IMR-90 (cell line): ENCODE measurements at places on chromosomes 3 and 15. TPM values are rescaled to one million over a fixed set of nuclear protein-coding genes. Genes with fewer than 3 reads are reported as not detected.

The EXD1 gene
- total RNA-seq, result not detected in 2 replicates

DNA sequence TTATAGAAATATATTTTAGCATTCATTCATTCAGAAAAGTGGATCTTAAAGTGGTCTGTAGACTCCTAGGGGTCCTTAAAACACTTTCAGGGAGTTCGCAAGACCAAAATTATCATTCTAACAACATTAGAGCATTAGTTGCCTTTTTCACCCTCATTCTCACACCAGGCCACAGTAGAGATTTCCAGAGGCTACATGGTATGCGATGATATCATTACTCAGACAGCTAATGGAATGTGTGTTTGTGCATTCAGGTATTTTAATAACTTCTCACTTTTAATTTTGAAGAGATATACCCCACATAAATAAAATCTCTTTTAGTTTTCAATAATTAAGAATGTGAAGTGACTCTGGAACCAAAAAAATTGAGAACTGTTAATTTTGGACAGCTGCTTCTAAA lies 206.9 kb downstream of the NSUN3 start:
- no peaks in the 10 kb centered on the region for H3K36me3 ChIP-seq
- no peaks in the 10 kb centered on the region for H3K27me3 ChIP-seq
- no peak overlapping the region for H3K27ac ChIP-seq
- no peak for DNase-seq
- H3K4me1 ChIP-seq, result no peaks in the 10 kb centered on the region

The SLC33A1 gene
- 32.4 and 34.4 TPM in 2 replicates for total RNA-seq

The EFCC1 gene
- not detected in 2 replicates for total RNA-seq

The CCDC39 gene
- total RNA-seq, result not detected in 2 replicates

The MYO5A gene
- 65.3 and 69.2 TPM in 2 replicates for total RNA-seq

DNA sequence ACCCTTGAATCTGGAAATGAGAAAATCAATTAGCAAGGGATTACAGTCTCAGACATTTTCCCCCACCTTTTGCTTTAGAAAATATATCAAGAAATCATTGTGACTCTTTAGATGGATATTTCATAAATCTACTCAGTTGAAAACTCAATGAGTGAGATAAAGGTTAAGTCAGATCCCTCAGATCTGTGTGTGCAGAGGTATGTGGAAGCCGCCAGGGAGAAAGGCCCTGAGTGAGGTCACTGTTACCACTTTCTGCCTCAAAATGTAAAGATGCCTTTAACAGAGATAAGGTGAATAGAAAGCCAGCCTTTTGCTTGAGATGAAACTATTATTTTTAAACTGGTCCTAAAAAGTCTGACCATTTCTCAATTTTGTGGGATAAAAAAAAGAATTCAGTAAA lies 225.6 kb upstream of the HES1 start:
- H3K4me1 ChIP-seq, result no peaks in the 10 kb centered on the region
- no peak overlapping the region for H3K27ac ChIP-seq
- H3K36me3 ChIP-seq, result no peaks in the 10 kb centered on the region
- peaks cover 20% of the 10 kb centered on the region for H3K27me3 ChIP-seq

GRCh38 chr3:100437721-100438622 lies 36.6 kb downstream of the LNP1 start:
- H3K4me1 ChIP-seq, result no peaks in the 10 kb centered on the region
- H3K4me3 ChIP-seq, result no peak overlapping the region
- no peaks in the 10 kb centered on the region for H3K27me3 ChIP-seq
- H3K36me3 ChIP-seq, result no peaks in the 10 kb centered on the region
- no peak for DNase-seq

GRCh38 chr3:195551381-195551978 lies 8.4 kb upstream of the PPP1R2 start:
- no peak overlapping the region for H3K4me3 ChIP-seq
- H3K4me1 ChIP-seq, result no peaks in the 10 kb centered on the region
- H3K36me3 ChIP-seq, result no peaks in the 10 kb centered on the region
- H3K27ac ChIP-seq, result no peak overlapping the region
- H3K27me3 ChIP-seq, result peaks cover 25% of the 10 kb centered on the region
- no peak for DNase-seq

- no peak overlapping the region for H3K27ac ChIP-seq
- peak; percentile 38 for DNase-seq
- no peaks in the 10 kb centered on the region; the same call in 1 of the 2 replicates for H3K4me1 ChIP-seq
- peak overlapping the region; percentile 43 for H3K4me3 ChIP-seq
- H3K36me3 ChIP-seq, result no peaks in the 10 kb centered on the region
Measured at GRCh38 chr3:115512565-115513415, 110.5 kb upstream of the GAP43 start.

DNA sequence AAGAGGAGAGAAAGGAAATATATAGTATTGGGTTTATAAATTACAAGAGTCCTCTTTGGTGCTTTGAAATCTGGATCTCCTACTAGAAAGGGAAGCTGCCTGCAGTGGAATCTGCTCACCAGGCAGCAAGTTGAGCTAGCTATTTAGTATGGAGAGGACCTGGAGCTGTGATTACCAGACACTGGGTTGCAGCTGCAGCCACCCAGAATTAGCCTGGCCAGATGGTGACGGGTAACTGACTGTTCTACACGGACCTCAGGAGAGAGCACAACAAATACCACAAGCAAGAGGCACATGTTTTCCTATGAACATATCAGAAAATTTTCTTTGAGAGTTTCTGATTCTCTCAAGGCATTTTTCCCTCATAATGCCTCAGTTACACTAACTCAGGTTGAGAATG lies 46.5 kb downstream of the SYNPR start:
- no peaks in the 10 kb centered on the region for H3K36me3 ChIP-seq
- no peak for DNase-seq
- no peaks in the 10 kb centered on the region for H3K27me3 ChIP-seq
- no peak overlapping the region for H3K4me3 ChIP-seq

DNA sequence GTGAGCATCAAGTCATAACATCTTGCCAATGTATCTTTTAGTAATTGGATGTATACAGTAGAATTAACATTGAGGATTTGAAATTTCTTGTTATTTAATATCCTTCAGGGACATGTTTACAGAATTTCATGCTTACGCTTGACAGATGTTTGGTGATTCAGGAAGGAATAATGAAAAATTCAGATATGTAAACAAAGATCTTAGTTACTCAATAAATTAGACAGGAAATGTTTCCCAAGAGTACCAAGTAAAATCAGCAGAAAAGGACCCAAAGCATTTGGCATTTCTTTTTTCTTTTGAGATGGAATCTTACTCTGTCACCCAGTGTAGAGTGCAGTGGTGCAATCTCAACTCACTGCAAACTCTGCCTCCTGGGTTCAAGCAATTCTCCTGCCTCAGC lies 4.7 kb upstream of the COL6A5 start:
- H3K27me3 ChIP-seq, result peaks cover 2% of the 10 kb centered on the region; the same call in 1 of the 2 replicates
- DNase-seq, result no peak
- H3K4me3 ChIP-seq, result no peak overlapping the region
- H3K27ac ChIP-seq, result no peak overlapping the region

- peaks cover 49% of the 10 kb centered on the region for H3K36me3 ChIP-seq
- H3K4me3 ChIP-seq, result no peak overlapping the region
- DNase-seq, result no peak
- peaks cover 3% of the 10 kb centered on the region; the same call in 1 of the 2 replicates for H3K4me1 ChIP-seq
Measured at GRCh38 chr3:47418167-47419082, 37.6 kb downstream of the PTPN23 start.

DNA sequence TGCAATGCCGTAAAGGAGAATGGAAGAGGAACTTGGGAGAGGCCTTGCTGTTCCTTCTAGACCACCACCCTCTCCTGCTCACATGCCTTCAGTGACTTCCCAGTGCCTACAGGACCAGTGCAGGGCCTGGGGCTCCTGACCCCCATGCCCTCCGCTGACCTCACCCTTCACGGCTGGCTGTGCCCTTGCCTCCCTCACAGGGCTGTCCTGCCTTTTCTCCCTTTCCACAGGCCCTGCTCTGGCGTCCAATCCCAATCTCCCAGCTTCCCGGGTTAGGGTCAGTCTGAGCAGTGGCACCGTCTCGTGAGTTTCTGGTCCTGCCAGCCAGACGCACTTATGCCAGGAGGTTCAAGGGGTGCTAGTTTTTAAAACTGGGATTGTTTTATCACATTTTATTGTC lies 110.4 kb downstream of the WNT7A start:
- H3K27ac ChIP-seq, result no peak overlapping the region
- DNase-seq, result no peak
- H3K36me3 ChIP-seq, result no peaks in the 10 kb centered on the region

GRCh38 chr3:193132964-193133363 lies 108.1 kb upstream of the PLAAT1 start:
- no peaks in the 10 kb centered on the region for H3K27me3 ChIP-seq
- no peaks in the 10 kb centered on the region for H3K4me1 ChIP-seq
- H3K4me3 ChIP-seq, result no peak overlapping the region
- H3K36me3 ChIP-seq, result no peaks in the 10 kb centered on the region
- H3K27ac ChIP-seq, result no peak overlapping the region

- DNase-seq, result no peak
- H3K27ac ChIP-seq, result no peak overlapping the region
- no peaks in the 10 kb centered on the region for H3K27me3 ChIP-seq
- no peaks in the 10 kb centered on the region for H3K36me3 ChIP-seq
Measured at GRCh38 chr3:132016061-132017041, 18.5 kb downstream of the CPNE4 start.

DNA sequence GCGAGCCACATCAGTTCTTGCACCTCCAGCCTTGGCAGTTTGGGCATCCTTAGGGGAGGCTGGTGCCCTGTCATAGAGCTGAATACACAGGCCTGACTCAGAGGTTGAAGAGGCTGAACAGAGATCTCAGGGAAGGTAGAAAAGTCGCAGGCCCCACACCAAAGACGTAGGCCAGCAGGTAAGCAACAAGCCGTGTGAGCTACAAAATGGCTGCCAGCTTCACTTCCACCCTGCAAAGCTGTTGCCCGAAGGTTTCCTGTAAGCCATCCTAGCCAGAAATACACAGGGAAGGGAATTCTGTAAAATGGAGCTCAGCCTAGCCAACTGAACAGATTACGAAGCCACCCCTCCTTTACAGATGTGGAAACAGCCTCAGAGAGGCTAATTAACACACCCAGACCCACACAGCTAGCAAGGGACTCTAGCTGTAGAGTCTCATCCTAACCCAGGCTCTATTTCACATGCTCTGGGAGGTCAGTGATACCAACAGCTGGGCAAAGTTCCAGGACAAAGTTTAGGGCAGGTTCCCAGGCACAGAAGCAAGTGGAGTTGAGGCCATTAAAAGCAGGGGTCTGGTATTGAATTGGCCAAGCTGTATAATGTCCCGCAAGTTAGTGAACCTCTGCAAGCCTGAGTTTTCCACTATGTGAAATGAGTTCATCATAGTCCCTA lies 66.3 kb upstream of the RASGRF1 start:
- no peak for DNase-seq
- H3K27me3 ChIP-seq, result peaks cover 3% of the 10 kb centered on the region
- H3K36me3 ChIP-seq, result no peaks in the 10 kb centered on the region
- no peak overlapping the region for H3K27ac ChIP-seq
- H3K4me1 ChIP-seq, result no peaks in the 10 kb centered on the region
